ENCODE measurements at places on chromosomes 3 and 15. TPM values are rescaled to one million over a fixed set of nuclear protein-coding genes. Genes with fewer than 3 reads are reported as not detected.
A peak's percentile ranks its signal among the peaks of the same experiment; 100 is the strongest.

GRCh38 chr3:186967686-186968085 is 37.4 kb downstream of the ST6GAL1 start:
- DNase-seq, result no peak

DNA sequence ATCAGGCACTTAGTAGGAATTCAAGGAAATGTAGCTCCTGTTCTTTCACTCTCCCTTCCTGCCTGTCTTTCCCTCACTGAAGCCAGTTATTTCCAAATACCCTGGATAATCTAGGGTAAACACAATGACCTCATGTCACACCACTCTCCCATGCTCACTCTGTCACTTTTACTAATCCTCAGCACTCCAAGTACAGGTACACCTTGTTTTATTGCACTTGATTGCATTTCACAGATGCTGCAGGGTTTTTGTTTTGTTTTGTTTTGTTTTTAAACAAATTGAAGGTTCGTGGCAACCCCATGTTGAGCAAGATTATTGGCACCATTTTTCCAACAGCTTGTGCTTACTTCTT is 40.8 kb downstream of the PPM1L start:
- peak; percentile 10 for DNase-seq

DNA sequence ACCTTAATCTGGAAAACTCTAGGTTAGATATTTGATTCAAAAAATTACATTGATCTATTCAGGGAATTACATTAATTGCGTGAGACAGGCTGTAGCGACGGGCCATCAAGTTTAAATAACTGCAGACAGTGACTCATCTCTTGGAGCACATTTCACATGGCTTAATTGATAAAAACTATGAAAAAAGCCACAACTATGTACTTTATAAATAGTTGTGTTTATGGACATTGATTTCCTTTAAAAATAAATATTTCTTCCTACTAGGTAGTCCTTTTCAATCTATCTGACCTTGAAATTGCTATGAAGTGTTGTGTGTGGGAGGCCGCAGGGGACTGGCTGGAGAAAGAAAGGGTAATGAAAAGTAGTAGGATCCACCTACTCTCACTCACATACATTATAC is 157.8 kb downstream of the IL1RAP start:
- no peak for DNase-seq

GRCh38 chr3:59980576-59980975 is 930.8 kb upstream of the CFAP20DC start:
- DNase-seq, result no peak

GRCh38 chr15:89784686-89784960 is 8.5 kb downstream of the MESP2 start:
- no peak for DNase-seq

DNA sequence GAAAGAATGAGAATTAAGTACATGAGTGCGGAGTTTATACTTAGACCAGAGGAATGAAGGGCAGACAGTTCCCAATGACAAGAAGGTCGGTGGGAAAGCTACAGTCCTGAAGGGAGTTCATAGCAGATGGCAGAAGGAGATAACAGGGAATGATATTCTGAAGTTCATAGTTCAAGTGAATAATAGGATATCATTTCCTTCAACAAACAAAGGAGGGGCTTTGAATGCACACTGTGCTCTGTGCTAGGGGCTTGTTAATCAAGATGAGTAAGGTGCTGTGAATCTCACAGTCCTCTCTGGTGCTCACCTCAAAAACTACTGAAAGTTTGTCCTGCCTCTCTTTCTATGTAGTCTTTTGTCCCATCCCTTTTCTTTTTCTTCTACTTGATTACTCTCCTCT is 41.9 kb downstream of the SIDT1 start:
- DNase-seq, result no peak

DNA sequence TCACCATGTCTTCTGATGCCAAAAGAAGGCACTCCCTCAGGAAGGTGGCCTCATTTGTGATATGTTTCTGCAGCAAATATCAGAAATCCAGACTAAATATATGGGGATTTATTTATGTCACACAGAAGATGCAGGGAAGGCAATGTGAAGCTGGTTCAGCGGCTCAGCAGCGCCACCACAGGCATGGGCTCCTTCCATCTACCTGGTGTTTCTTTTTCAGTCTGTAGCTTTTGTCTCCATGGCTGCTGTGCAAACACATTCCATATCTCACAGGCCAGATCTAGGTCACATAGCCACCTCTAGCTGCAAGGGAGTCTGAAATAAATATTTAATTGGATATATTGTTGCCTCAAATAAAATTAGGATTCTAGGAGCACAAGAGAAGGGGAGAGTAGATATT is 502.1 kb upstream of the IL12A start:
- DNase-seq, result peak; percentile 15

- no peak for DNase-seq
Observed at GRCh38 chr15:80475572-80475971, 71.4 kb downstream of the ARNT2 start.

Gene PROS1
- 2.7 TPM for total RNA-seq

Gene STIMATE
- 7.5 TPM for total RNA-seq

All from Caki2 (cell line).